ENCODE measurements at places on chromosomes 6 and 20.

DNA sequence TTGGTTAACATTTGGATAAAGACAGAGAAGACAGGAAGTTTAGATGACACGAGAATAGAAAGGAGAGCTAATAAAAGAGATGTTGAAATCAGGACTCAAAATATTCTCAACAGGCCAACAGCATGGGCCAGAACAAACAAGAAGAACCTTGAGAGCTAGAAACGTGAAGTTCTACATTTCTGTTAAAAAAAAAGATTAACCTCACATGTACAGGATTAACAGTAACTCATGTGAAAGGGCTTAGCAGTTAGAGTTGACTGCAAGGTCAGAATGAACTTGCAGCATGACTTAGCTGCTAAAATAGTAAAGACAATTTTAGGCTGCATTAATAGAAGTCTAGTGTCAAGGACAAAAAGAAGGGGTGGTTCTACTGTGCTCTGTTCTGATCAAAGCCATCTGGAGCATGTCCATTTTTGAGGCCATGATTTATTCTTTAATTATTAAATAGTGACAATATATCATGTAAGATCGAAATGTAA lies 331.1 kb upstream of the HSF2 start:
- DNase-seq = no peak

- DNase-seq = no peak
Measured at GRCh38 chr6:20467437-20467836, 65.8 kb downstream of the E2F3 start.

GRCh38 chr6:120556491-120556890 lies 777.8 kb downstream of the TBC1D32 start:
- DNase-seq = no peak

GRCh38 chr6:138162111-138162954 lies 594 bp downstream of the ARFGEF3 start:
- no peak for DNase-seq

GRCh38 chr6:35894776-35895175 lies 26.1 kb downstream of the SRPK1 start:
- DNase-seq = peak; percentile 11

- DNase-seq = no peak
Measured at GRCh38 chr6:65998544-65998943, 291.5 kb upstream of the EYS start.

DNA sequence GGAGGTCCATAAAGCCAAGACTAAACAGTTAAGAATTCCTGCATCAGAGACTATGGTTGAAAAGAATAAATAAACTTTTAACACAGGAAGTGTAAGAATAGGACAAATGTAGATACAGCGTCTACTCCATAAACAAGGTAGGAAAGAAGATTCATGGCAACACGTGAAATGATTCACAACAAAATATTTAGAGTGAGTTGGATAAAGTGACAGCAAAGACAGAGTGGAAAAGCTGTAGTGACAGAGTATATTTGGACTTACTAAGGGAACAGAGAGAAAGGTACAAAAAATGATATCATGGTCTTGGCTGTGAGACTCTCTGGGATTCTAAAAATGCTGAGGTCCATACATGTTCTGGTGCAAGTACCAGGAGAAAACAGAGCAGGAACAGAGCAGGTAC lies 21.9 kb upstream of the KIAA0408 start:
- no peak for DNase-seq

DNA sequence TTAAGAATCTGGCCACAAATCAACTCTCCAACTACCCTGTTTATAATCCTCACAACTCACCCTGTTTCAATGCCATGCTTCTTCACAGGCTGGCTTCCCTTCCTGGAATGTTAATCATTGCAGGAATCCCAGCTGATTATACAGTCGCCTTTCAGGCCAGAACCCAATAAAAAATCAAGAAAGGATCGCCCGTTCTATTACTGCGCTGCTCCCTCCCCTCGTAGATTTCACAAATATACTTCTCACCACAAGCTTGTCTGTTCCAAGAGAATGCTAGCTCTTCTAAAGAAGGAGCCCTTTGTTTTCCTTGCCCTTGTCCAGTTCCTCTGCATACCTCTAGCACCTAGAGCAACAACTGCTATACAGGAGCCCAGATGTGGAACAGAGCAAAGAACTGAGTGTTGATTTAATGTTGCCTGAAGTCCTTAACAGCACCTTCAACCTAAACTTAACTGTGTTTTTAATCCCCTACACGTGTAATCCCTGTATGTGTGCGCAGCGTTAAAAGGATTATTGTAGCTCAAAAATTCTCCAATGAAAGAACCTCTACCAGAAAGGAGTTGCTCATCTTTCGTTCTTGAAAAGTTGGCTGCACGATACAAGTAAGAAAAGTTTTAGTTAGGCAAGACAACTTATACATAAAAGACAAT lies 988 bp downstream of the ECHDC1 start:
- peak; percentile 18 for DNase-seq

- no peak for DNase-seq
Measured at GRCh38 chr20:43363506-43363905, 94.2 kb upstream of the SRSF6 start.

GRCh38 chr20:35903843-35904242 lies 50.5 kb downstream of the SCAND1 start:
- no peak for DNase-seq

- DNase-seq = no peak
Measured at GRCh38 chr6:136633355-136633754, 83.1 kb upstream of the MAP7 start.

GRCh38 chr6:42661540-42662153 lies 60.8 kb downstream of the PRPH2 start:
- DNase-seq = peak; percentile 77

DNA sequence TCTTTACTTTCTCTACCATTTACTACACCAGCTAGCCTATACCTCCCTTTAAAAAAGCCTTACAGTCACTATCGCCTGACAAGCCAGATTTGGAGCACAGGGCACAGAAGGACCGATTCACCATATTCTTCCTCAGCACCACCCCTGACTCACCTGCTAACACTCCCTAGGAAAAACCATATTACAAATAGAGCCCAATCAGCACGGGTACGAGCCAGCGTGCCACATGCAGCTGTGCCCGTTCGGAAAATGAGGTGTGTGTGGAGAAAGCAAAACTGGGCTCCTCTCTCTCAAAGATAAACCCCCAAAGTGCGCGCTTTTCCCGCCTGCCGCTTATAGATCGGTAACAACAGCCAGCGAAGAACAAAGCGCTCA lies 1.2 kb downstream of the SYNCRIP start:
- DNase-seq = no peak

DNA sequence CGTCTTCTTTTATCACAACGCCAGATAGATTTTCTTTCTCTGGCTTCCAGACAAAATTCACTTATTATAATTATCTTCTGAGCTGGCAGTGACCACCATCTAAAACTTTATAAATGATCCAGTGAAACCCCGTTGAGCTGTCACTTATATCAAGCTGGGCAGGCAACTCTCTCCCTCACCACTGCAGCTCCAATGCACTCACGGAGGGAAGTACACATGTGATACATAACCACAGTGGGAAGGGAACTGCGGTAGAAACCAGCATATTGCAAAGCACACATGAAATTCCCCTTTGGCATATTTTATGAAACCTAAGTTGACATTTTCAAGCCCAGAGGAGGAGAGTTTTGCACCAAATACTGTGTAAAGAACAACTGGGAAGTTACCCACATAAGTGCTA lies 536.9 kb downstream of the HACE1 start:
- no peak for DNase-seq

GRCh38 chr6:84268781-84269180 lies 41.3 kb upstream of the CEP162 start:
- DNase-seq = no peak

DNA sequence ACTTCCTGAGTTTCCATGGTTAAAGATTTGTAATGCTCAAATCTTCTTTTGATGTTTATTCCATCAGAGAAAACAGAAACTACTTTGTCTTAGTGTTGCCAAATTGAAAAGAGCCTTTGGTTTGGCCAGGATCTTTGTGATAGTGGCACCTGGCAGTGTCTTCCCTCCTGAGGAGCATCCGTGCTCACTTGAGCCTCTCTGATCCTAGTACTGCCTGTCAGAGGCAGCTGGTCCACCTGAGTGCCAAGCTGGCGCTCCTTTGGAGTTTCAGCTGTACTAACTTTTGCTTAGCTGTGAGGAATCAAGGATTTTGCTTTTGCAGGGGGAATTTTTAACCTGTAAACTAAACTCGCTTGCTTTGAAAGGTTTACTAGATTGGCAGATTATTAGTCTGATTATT lies 61.4 kb downstream of the SCAND1 start:
- DNase-seq = no peak

DNA sequence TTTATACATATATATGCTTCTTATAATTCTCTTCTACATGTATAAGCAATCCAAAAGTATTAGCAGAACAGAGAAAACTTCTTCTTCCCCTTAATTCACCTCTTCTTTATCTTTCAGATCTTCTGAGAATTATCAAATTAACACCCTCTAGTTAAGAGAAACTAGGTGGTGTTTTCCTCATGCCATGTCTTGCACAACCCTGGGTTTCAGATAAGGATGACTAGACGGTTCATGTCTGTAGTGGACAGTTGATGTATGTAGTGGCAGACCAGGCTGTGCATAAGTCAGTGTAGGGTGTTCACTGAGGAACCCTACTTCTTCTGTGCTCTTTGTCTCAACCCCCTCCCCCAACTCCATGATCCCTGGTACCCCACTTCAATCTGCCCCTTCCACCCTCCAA lies 187.3 kb downstream of the SAMD5 start:
- DNase-seq = no peak

DNA sequence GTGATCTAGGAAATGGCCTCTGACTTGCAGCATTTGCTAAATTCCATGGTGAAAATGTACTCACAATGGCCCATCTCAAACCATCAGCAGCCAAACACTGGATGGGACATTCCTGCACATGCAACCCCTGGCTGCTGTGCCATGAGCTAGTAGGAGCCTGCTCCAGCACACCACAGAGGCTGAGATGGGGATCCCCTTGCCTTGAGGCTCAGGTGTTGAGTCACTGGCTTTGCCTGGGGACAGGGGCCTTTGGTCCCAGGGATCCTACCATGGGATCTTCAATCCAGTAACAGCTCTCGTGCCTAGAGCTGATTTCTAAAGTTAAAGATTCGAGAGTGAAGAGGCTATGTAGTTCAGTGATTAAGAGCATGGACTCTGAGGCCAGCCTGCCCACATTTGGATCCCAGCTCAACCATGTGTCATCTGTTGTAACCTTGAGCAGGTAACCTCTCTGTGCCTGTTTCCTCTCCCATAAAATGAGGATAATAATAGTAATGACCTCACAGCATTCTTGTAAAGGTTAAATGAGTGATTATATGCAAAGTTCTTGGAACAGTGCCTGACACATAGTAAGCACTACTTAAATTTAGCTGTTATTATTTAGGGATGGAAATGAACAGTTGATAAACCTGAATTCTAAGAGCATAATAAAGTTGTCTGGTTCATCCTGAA lies 16.4 kb downstream of the FOXQ1 start:
- no peak for DNase-seq

- DNase-seq = peak; percentile 97
Measured at GRCh38 chr20:20052074-20052970, at the start of the genes CFAP61 and CRNKL1. CFAP61 (plus strand) TSS chr20:20052532; CDS start chr20:20056654, 4,122 bp downstream. CRNKL1 (minus strand) TSS chr20:20052466; CDS start chr20:20052342, 124 bp downstream.

DNA sequence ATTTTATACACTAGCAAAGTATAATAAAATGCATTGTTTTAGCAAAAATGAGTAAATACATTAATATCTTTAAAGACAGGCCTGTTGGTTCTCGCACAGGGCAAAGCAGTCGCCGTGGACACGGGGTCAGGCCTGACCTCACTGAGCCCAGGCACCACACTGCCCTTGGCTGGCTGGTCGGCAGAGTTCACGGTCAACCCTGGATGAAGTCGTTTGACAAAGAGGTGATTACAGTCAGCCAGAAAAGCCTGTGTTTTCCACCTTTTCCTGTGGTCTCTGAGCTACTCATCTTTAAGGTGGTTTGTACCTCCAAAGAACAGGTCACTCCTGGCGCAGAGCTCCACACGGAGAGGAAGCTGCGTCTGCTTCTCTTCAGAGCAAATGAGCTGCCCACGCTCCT lies 191.5 kb downstream of the DLL1 start:
- DNase-seq = no peak

DNA sequence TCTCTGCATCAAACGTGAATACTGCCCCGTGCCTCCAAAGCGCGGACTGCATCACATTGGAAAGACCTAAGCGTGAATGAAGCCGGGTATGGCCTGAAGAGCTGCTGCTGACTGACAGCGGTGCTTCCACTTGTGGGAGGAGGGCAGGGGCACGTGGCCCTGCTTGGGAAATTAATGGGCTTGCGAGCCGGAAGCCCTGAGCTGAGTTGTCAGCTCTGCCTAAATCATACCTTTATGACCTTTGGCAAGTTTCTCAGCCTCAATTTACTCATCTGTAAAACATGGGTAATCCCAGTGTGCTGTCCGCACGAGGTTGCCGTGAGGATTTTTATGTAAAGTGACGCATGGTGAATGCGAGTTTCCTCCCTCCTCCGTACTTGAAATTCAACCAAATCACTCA lies 67.0 kb upstream of the FOXQ1 start:
- no peak for DNase-seq

- DNase-seq = no peak
Measured at GRCh38 chr20:20731000-20731944, 18.8 kb upstream of the RALGAPA2 start.

- no peak for DNase-seq
Measured at GRCh38 chr6:139402876-139403386, 28.5 kb upstream of the CITED2 start.

GRCh38 chr6:138512609-138513008 lies 13.3 kb upstream of the NHSL1 start:
- no peak for DNase-seq

GRCh38 chr6:141492521-141493284 lies 640.0 kb upstream of the GJE1 start:
- no peak for DNase-seq

DNA sequence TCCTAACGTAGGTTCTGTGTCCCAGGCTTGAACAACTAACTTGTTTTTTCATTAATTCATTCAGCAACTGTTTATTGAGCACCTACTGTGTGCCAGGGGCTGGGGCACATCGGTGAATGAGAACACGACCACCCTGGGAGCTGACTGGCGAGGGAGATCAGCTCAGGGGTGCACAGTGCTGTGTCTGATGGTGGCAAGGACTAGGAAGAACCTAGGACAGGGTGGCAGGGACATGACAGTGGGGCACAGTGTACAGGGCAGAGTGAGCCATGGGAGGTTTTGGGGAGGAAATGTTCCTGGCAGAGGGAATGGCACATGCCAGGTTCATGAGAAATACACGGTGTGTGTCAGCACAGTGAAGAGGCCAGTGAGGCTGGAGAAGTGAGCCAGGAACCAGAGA lies 76.7 kb downstream of the BMP7 start:
- DNase-seq = no peak

- DNase-seq = no peak
Measured at GRCh38 chr6:131040866-131041265, 22.2 kb downstream of the EPB41L2 start.

DNA sequence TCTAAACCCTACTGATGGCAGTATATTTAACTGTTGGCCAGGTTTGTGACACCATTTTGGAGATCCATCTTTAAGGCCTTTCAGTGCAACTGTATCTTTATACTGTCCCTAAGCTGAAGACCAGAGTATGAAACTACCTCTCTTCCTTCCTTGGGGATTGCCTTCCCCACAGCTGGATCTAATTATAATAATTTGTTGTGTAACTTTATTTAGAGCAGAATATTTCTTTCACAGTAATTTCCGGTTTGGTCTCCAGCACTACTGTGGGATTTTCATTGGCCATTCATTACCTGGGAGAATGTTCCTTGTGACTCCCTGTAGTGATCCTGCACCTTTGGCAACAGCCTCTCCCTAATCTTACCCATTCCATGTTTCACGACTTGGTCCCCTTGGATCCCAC lies 75.2 kb downstream of the AKAP7 start:
- no peak for DNase-seq

GRCh38 chr6:157656437-157656997 lies 166.5 kb upstream of the SNX9 start:
- no peak for DNase-seq

- no peak for DNase-seq
Measured at GRCh38 chr6:47016261-47016660, 25.9 kb downstream of the ADGRF1 start.

Measured in hindlimb muscle (tissue), 1 donor.